ENCODE measurements at places on chromosomes 11 and 22.

- no peak for DNase-seq
These were observed 17.7 kb downstream of the ELF5 start for GRCh38 chr11:34495724-34496377.

DNA sequence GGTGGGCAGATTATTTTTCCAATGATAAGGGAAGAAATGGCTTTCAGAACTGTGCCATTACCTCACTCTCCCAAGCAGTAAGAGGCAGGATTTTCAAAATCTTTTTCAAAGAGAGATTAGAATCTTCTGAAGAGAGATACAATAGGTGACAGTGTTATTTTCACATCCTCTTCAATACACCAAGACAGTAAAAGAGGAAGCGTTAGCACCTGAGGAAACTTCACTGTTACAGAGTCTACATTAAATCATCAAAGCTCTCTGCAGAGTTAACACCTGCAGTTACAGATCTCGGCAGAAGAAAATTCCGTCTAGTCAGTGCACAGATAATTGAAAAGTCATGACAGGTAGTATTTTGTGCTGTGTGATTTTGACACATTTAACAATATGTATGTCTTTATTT is 144.9 kb downstream of the PGR start:
- DNase-seq, result no peak

GRCh38 chr22:41816241-41816640 is 15.8 kb downstream of the CCDC134 start:
- no peak for DNase-seq

DNA sequence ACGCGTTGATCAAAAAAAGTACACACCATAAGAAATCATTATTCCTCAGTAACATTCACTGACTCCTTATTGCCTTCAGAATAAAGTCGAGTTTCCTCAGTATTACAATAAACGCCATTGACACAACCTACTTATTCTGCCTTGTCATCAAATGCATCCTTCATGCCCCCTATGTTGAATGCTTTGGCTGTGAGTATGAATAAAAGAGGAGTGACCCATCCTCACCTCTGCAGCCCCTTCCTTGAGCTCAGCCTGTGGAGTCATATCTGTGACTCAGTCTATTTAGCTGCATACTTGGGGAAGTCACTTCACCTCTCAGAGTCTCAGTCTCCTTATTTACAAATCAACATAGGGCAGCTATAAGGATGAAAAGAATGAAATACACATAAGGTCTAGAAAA is 65.1 kb downstream of the USP35 start:
- DNase-seq, result no peak

GRCh38 chr11:78986305-78986704 is 411.6 kb upstream of the NARS2 start:
- no peak for DNase-seq

- DNase-seq, result no peak
These were observed 26.8 kb downstream of the PAK1 start for GRCh38 chr11:77446911-77447629.

DNA sequence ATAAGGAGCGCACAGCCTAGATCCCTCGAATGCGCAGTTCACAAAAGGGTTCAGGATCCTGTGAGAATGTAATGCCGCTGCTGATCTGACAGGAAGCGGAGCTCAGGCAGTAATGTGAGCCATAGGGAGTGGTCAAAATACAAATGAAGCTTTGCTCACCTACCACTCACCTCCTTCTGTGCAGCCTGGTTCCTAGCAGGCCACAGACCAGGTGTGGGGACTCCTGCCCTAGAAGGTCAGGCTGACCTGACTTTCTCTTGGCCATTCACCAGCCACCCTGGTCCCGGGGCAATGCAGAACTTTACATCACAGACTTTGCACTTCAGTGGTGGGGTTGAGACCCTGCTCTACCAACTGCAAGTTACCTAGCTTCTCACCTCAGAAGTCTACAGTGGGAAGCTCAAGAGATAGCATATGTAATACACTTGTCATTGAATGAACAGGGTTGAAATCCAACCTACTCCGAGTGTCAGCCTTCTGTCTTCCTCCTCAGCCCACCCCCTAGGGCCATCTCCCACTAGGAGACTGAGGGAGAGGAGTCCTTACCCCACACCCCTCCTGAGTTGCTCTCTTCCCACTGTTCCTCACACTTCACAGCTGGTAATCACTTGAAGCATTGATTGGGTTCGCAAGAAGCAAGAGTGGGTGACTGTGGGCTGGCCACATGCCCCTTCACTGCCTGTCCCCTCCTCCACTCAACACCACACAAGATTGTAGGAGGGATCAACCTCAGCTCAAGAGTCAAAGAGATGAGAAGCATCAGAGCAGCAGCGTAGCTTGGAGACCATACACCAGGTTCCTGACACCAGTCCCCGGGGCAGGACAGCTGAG is 2.0 kb upstream of the KCNJ1 start:
- no peak for DNase-seq

- DNase-seq, result no peak
These were observed 64.4 kb downstream of the MYH9 start for GRCh38 chr22:36323182-36323854.

Data from stimulated activated CD8-positive, alpha-beta memory T cell treated with anti-CD3 and anti-CD28 coated beads, Interleukin-15, amount 100 ng/mL, for 48 hours (primary cell).